ENCODE measurements at places on chromosomes 6 and 20.

DNA sequence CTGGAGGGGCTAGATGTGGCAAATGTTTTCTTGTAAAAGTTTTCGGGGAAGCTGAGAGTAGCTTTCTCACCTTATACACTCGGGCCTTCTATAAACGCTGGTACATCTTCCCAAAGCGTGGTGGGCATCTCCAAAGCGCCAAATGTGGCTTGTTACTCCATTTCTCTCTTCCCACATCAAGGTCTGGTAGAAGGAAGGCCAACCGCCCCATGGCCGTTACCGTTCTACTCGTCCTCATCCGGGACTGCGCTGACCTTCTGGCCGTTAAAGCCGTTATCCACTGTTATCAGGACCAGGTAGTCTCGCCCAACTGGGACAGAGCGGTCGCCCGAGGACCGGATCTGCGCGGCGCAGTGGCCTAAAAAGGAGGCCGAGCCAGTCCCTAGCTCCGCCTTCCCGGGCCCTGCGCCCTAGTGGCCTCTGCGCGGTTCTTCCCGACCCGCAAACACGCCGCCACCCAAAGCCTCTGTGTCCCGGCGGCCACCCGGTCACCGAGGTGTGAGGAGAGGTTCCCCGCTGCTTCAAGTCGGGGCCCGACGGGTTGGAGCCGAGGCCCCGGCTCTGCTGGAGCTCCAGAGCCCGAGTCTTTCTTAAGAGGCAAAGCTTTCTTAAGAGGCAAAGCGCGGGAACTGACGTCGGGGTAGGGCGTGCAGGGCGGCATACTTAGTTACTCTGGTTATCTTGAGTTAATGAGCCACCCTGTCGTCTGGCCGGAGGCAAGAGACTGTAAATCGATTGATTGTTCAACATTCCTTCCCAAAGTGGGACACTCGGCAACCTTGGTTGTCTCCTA, 90.5 kb downstream of the GPX5 start:
- no peak for DNase-seq

DNA sequence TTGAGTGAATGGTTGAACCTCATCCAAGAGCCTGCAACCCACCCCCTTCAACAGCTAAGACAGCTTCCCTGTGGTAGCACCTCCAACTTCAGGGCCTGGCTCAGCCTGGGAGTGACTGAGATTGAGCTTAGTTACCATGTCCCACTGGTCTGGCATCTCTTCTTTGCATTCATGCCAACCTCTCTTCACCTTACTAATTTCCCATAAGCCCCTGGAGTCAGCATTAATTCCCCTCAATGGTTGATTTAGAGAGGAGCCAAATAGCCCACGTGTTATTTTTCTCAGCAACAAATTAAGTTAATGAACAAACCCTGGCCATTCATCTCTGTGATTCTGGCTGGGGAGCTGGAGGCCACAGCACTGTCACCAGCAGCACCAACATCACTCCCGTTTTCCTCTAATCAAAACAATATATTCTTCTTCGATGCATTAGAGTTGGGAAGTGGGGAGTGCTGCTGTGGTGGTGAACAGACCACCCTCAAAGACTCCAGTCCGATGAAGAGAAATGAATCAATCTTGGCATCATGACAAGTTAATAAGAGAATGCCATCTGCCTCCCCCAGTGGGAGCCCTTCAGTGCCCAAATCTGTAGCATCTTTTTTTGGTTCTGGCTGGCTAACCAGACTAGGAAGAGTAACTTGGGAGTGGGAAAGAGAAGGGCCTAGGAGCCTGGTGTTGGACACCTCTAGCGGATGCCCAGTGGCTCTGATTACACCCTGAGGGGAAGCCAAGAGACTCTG, 316.9 kb upstream of the RNF24 start:
- no peak for DNase-seq

- DNase-seq = no peak
Observed at GRCh38 chr6:100393493-100393892, 71.2 kb downstream of the SIM1 start.

DNA sequence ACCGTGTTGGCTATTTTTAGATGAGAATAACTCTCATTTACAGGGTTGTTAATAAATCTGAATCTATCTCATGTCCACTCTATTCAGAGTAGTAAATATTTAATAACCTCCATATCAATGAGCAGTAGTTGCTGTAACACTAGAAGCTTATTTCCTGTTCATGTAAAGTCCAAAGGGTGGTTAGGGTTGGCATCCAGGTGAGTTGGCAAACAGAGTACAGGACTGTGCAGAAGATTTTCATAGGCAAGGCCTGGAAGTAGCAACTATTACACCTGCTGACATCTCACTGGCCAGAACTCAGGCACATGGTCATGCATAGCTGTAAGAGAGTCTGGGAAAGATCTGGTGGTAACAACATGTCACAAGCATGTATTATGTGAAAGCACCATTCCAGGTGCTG, 147.5 kb downstream of the PHF3 start:
- DNase-seq = peak; percentile 52

DNA sequence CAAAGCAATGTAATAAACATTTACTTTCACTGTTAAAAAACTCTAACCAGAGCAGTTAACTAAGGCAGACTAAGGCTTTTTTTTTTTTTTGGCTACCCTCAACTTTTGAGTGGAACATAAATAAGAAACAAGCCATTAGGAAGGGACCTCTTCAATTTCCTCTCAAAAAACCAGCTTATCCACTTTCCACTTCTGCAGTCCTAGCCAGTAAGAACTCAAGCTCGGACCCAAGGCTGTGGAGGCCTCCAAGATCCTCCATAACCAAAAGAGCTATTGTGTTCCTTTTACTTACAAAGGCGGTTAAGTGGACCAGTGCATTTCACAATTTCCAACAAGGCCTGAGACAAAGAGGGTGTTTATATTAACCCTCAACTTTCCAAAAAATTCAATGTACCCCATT, 5.3 kb downstream of the KCNK5 start:
- no peak for DNase-seq

DNA sequence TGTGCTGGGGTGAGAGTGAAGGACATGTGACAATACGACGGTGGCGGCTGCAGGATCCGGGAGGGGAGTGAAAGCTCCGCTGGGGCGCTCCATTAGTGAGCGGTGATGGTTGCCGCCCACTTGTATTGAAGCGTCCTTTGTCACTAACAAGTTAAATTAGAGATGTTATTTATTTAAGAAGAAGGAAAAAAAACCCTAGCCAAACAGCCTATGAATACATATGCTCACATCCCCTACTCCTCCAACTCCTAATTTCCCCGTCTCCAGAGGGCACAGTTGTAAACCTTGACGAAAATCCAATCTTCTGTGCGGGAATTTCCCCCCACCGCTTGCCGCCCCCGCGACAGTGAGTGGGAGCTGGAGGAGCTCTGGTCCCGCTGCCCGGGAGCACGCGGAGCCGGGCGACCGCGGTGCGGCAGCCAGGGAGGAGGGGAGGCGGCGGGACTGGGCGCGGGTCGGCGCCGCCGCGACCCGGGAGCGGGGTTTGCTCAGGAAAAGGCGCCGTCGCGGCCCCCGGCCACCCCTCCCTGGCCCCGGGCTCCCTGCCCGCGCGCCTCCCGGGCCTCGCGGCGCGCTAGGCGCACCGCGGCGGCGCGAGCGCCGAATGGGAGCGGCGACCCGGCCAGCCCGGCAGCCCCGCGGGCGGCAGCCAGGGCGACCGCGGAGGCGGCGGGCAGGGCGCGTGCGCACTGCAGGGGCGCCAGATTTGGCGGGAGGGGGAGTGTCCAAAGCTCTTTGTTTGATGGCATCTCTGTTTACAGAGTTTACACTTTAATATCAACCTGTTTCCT, at the start of gene MYB:
Gene MYB (plus strand): TSS at position 767 of the 791 bp plus-strand sequence. CDS start 206 bp downstream, outside the sequence.
- DNase-seq = peak; percentile 45

- no peak for DNase-seq
Observed at GRCh38 chr6:33781131-33781975, 7.6 kb downstream of the LEMD2 start.

DNA sequence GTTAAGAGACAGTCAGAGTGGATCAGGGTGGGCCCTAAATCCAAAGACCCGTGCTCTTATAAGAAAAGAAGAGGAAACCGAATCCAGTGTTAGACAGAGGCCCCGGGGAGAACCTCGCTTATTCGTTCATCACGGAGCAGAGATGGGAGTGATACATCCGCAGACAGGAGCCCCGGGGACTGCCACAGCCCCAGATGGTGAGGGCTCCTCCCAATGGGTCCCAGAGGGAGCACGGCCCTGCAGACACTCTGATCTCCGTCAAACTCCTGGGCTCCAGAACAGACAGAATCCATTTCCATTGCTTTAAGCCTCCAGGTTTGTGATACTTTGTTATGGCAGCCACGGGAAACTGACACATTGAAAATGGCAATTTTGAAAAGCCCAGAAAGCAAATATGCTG, 47.0 kb downstream of the CDH4 start:
- DNase-seq = no peak

- DNase-seq = no peak
Observed at GRCh38 chr6:33926451-33926850, 122.6 kb upstream of the MLN start.

GRCh38 chr6:131042664-131043063, 20.4 kb downstream of the EPB41L2 start:
- no peak for DNase-seq

- peak; percentile 51 for DNase-seq
Observed at GRCh38 chr6:8085053-8085511, 17.3 kb downstream of the EEF1E1 start.

DNA sequence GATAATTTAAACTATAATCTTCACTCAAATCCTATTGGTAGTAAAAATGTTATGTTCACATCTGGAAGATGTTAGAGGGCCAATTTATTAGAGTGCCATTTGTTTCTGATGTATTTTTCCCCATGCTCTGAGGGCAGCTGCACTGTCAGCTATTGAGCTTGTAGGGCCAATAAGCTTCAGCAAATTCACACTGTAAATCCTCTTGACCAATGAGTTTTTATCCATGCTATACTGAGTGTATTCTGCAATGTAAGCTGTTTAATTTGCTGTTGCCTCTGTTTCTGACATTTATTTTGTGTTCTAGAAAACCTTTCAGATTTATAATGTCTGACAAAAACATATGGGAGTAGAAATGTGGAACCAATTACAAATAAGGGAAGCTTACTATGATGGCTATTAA, 62.6 kb downstream of the OGFRL1 start:
- DNase-seq = no peak
